ENCODE measurements at places on chromosomes 2 and 18.

DNA sequence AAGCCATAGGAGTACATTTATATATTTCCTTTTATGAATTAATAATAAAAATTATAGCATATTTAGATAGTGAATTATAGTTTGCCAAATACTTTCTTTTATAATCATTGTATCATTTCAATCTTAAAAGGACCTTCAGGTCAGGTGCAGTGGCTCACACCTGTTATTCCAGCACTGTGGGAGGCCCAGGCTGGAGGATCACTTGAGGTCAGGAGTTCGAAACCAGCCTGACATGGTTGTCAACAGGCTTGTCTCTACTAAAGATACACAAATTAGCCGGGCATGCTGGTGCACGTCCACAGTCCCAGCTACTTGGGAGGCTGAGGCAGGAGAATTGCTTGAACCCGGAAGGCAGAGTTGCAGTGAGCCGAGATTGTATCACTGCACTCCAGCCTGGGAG is 19.7 kb downstream of the APOB start:
- no peak for DNase-seq

DNA sequence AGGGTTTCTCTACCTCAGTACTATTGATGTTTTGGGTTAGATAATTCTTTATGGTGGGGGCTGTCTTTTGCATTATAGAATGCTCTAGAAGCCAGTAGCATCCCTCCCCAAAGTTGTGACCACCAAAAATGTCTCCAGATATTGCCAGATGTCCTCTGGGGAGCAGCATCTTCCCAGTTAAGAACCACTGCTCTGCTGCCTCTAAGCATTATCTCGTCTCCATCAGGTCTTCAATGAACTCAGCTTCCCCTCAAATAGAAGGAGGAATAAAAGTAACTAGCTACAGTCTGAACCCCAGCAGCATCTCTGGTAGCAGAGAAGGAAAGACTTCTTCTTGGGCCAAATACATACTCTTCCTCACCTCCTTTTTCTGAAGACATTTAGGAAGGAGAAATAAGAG is 244.1 kb downstream of the AGPS start:
- no peak for DNase-seq

DNA sequence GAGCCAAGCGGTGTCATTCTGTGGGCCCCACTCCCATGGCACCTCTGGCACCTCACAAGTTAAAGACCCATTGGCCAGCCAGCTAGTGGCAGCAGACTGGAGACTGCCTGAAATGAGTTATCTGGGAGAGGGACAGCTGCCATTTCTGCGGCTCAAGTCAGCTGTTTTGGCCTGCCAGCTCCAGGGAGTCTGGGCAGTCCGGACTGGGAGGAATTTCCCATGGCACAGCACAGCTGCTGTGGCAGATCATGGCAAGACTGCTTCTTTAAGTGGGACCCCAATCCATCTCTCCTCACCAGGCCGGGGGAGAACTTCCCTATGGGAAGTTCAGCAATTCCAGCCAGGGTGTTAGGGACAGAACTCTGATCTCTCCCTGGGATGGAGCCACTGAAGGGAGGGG is 2187.6 kb upstream of the CELF4 start:
- DNase-seq: no peak

DNA sequence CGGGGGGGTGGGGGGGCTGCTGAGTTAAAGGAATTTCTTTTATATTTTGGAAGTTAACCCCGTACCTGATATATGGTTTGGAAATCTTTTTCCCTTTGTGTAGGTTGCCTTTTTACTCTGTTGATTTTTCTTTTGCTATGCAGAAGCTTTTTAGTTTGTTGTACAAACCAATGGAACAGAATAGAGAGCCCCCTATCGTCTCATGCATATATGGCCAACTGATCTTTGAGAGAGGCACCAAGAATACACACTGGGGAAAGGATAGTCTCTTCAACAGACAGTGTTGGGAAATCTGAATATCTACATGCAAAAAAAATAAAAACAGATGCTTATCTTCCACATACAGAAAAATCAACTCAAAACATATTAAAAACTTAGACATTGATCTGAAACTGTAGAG is 647.8 kb upstream of the KLHL29 start:
- DNase-seq: no peak

DNA sequence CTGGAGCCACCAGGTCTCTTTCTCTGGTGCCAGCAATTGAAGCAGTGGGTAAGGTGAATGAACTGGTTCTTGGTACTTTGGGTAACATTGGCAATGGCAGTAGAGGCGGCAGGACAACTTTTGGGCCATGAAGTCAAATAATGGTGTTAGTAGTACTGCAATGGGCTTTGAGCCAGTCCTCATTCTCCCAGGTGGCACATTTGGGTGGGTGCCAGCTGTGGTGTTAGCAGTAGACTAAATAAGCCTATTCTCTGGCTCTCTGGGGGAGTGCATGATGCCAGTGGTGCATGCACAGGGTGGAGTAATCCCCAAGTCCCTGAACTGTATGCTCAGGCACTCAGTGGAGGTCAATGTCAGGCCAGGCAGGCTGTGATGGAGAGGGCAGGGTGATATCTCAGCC is 120.2 kb upstream of the LRRTM4 start:
- no peak for DNase-seq

- peak; percentile 64 for DNase-seq
These were observed 142.7 kb upstream of the FOSL2 start for GRCh38 chr2:28250006-28250405.

DNA sequence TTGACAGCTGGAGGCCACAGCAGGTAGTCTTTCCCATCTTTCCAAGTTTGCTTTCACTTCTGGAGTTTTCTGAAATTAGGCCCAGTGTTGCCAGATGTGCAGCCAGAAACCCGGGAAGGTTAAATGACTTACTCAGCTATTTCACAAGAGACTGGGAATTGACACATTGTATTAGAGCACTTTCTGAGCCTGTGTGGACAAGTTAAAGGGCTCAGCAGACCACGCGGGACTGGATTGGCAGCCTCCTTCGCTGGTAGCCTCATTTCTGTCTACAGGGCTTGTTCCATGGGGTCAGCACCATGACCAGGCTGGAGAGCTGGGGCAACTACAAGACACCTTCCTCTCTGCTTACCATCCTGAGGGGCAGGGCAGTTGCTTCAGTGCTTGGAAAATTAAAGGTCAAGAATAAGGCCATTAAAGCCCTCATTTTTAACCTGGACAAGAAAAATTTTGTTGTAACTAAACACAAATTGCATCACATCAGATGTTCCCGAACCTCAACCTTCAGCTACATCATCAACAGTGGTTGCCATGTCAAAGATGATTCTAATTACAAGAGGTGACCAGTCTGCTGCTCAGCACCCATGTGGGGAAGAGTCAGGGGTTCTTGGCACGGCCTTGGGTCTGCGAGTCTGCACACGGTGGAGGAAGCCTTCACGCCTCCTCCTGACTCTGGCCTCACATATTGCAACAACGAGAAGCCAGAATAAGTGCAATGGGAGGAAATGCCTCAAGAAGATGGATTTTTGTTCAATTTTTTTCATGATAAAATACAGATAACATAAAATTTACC is 279.5 kb upstream of the RAB6C start:
- no peak for DNase-seq

GRCh38 chr2:27810455-27810854 is 38.9 kb downstream of the MRPL33 start:
- DNase-seq: no peak

DNA sequence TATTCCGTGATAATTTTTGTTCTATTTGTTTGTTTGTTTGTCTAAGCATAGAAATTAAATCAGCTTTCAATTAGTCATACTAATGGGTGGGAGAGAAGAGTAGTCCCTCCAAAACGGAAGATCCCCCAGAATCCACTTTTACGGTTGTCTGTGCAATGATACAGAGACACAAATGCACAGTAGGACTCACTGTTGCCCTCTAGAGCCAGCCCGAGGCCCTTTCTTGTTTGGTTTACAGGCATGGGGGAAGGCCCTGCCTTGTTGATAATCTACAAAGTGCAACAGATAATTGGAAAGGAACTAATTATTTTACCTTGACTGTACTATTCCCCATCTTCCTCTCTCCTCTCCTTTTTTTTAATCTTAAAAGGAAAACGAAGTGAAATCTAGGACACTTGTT is 121.1 kb downstream of the ACOXL start:
- DNase-seq: no peak

- DNase-seq: no peak
These were observed 593.2 kb downstream of the ZEB2 start for GRCh38 chr2:143926736-143927135.

GRCh38 chr18:79166702-79167101 is 97.5 kb downstream of the ATP9B start:
- DNase-seq: no peak

GRCh38 chr2:181585732-181586131 is 71.2 kb downstream of the CERKL start:
- no peak for DNase-seq

GRCh38 chr2:238069021-238069709 is 8.4 kb downstream of the SCLY start:
- DNase-seq: no peak

DNA sequence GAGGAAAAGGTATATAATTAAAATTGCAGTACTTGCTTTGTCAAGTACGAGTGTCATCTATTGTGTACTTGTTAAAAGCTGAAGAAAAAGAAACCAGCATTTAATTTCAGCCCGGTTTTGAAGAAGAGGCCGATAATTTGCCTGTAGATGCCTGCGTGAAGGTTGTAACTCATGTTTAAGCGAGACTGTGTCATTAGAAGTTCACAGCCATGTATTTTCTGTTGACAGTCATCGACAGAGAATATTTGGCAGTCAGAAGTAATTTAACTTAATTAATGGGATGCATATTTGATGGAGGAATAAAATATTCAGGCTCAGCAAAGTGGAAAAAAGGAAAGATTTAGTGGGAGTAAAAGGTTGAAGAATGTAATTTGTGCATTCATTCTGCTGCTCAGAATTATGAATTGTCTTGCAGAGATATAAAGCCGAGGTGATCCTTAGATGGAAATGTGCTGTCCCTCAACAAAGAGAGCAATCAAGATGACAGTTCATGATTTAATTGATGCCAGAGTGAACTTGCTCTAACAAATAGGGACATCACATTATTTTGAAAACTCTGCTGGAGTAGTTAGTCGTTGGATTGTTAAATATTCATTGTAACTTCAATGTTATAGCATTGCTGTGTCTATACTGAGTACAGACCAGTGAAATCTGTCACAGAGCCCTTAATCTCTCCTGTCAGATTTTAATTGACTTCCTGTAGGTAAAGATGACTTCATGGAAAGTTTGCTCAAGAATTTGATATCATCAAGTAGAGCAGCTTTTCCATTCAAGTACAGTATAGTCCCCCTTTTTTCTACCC is 53.9 kb downstream of the ZNF407 start:
- no peak for DNase-seq

DNA sequence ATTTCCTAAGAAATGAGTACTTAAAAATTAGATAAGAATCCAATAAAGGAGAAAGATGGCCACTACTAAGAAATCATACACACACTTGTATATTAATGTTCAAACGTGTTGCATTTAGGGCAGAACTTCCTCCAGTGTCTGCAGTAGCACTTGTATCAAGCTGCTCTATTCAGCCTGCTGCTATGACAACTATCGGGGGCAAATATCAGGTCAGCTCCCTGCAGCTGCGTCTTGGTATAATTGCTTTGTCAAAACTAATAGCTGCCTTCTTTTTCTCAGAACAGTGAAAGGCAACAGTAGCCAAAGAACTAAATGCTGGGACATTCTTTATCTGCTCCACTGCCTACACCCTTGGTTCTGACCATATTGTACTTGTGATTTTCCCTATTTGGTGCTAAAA is 300.7 kb downstream of the NOL4 start:
- no peak for DNase-seq

DNA sequence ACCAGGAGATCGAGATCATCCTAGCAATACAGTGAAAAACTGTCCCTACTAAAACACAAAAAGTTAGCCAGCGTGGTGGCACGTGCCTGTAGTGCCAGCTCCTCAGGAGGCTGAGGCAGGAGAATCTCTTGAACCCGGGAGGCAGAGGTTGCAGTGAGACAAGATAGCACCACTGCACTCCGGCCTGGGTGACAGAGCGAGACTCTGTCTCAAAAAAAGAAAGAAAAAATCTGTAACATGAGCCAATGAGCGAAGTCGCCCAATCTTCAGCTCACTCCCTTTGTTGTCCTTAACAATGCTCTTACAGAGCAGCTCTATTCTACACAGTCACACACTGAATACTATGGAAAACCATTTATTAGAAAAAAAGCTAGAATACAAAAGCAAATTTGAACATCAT is 22.0 kb downstream of the FAM98A start:
- DNase-seq: no peak

DNA sequence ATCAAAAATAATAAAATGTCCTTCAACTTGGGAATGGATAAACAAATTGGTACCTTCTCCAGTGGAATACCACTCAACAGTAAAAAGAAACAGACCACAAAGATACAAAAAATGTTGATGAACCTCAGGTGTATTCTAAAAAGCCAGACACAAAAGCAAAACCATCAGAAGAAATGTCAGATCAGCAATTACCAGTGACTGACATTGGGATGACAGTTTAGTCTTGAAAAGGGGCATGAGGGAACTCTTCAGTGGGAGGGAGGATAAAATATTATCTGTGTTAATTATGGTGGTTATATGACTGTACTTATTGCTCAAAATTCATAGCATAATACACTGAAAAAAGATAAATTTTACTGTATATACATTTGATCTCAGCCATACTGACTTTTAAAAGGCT is 473.0 kb downstream of the TMX3 start:
- no peak for DNase-seq

DNA sequence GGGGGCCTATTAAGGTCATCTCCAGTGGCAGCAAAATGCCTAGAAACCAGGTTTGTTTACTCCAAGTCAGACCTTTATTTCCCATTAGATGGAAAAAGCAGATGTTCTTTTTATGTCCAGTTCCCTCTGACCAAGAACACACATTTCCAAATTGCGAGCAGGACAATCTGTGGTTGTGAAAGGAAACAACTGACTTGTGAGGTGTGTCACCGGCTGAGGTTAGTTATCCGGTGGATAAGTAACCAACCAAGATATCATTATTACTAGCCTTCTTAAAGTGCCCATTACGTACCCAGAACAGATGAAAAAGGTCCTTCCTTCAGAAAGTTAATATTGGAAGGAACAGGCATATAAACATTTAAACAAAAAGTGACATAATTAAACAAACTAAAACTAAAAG is 112.9 kb downstream of the THADA start:
- no peak for DNase-seq

GRCh38 chr2:179741317-179741716 is 120.1 kb downstream of the ZNF385B start:
- no peak for DNase-seq

- no peak for DNase-seq
These were observed 1010.0 kb upstream of the CELF4 start for GRCh38 chr18:38575648-38576047.

GRCh38 chr2:240480834-240481623 is 45.6 kb downstream of the GPC1 start:
- no peak for DNase-seq

DNA sequence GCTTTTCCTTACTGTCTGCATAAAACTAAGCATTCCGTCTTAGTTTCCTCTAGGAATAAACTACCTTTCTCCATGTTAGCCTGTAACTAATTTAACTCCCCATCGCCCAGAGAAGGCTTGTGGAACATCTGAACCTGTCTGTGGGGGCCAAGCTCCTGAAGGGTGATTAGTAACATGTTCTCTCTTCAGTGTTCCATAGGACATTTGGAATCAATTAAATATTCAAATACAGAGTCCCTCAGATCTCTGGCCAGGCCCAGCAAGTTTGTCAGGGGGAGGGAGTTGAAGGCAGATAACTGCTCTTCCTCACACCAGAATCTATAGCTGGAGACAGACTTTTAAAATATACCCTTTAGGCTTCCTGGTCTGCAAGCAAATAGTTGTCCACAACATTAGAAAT is 8.8 kb downstream of the RDH14 start:
- no peak for DNase-seq
